Pons (tissue), 1 donor: ENCODE measurements at places on chromosomes 6 and 20.

GRCh38 chr6:6995328-6995727 lies 112.4 kb upstream of the RREB1 start:
- DNase-seq: no peak

- no peak for DNase-seq
Observed at GRCh38 chr6:6405997-6406714, 85.7 kb upstream of the F13A1 start.

GRCh38 chr20:42134265-42135098 lies 516.3 kb upstream of the CHD6 start:
- no peak for DNase-seq

DNA sequence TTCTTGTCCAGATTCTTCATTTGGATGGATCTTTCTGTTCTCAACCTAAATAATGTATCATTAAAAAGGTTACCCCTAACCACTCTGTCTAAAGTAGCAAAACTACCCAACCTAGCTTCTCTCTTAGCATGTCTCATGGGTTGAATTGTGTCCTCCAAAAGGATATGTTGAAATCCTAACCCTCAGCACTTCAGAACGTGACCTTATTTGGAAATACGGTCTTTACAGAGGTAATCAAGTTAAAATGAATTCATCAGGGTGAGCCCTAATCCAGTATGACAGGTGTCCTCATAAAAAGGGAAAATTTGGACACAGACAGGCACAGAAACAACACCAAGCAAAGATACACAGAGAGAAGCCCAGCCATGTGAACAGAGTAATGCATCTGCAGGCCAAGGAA lies 6.1 kb upstream of the FRK start:
- DNase-seq: no peak

DNA sequence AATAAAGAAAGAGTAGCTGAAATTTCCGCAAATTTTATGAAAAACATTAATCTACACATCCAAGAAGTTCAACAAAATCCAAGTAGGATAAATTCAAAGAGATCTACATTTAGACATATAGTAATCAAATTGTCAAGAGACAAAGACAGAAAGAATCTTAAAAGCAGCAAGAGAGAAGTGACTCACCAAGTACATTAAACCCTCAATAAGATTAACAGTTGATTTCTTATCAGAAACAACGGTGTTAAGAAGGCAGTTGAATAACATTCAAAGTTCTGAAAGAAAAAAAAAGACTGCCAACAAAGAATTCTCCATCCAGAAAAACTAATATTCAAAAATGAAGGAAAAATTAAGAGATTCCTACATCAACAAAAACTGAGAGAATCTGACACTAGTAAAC lies 19.2 kb downstream of the BPIFA1 start:
- no peak for DNase-seq

GRCh38 chr6:37860226-37860839 lies 40.8 kb downstream of the ZFAND3 start:
- DNase-seq: peak; percentile 34

GRCh38 chr20:41733151-41733550 lies 115.0 kb upstream of the CHD6 start:
- DNase-seq: no peak

GRCh38 chr6:150547502-150548222 lies 52.0 kb upstream of the PLEKHG1 start:
- peak; percentile 74 for DNase-seq

- DNase-seq: no peak
Observed at GRCh38 chr6:94769197-94769596, 808.1 kb upstream of the MANEA start.

GRCh38 chr6:140414966-140415620 lies 1040.6 kb upstream of the CITED2 start:
- no peak for DNase-seq

DNA sequence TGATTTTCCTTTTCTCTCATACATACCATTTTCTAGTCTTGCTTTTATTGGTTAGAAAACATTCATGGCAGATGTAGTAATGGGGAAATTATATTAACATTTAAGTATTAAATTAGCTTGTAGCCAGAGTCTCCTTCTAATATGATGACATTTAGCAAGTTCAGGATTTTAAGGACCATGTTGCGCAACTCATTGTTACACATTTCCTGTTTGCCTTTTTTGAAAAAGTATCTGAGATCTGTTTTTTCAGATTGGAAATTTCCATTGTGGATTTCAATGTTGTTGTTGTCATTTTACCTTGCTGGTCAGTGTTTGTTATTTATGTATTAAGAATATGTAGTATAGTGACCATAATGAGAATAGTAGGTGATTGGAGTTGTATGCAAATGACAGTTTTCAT lies 38.7 kb downstream of the CDKAL1 start:
- no peak for DNase-seq

- no peak for DNase-seq
Observed at GRCh38 chr20:64049060-64049877, at the start of gene SOX18. Gene SOX18, minus strand, starts transcription at chr20:64049639. Its CDS starts 123 bp downstream, at chr20:64049516.
